ENCODE measurements at places on chromosomes 4 and X. TPM values are rescaled to one million over a fixed set of nuclear protein-coding genes. Genes with fewer than 3 reads are reported as not detected.

DNA sequence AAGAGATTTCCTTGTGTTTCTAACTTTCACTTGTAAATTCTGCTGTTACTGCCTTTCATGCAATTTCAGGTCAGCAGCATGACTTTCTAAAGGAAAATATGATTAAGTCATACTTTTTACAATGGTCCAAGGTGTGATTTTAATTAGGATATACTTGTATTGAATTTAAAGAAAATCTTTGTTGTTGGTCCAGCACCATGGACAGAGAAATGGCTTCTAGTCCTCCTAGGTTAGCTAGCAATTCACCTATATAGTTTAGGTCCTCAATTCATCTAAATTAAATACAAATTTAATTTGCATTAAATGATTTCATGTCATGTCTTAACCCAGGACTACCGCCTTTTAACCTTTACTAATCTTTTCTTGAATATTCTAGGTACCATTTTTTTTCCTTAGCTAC, 304.9 kb upstream of the RPS6KA3 start:
- no peaks in the 10 kb centered on the region for H3K27me3 ChIP-seq
- no peaks in the 10 kb centered on the region for H3K36me3 ChIP-seq
- H3K27ac ChIP-seq, result no peak overlapping the region
- H3K4me3 ChIP-seq, result no peak overlapping the region

- DNase-seq, result peak; percentile 11
- H3K27me3 ChIP-seq, result no peaks in the 10 kb centered on the region
- H3K27ac ChIP-seq, result no peak overlapping the region
- no peaks in the 10 kb centered on the region for H3K36me3 ChIP-seq
- H3K4me3 ChIP-seq, result no peak overlapping the region
Measured at GRCh38 chrX:134026565-134027311, 41.3 kb upstream of the GPC3 start.

DNA sequence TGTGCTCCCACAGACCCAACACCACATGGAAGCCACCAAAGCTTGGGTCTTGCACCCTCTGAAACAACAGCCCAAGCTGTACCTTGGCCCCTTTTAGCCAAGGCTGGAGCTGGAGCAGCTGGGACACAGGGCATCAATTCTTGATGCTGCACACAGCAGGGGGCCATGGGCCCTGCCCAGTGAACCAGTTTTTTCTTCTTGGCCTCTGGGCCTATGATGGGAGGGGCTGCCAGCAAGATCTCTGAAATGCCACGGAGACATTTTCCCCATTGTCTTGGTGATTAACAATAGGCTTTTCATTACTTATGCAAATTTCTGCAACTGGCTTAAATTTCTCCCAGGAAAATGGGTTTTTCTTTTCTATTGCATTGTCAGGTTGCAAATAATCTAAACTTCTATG, 49.0 kb downstream of the SPANXA2 start:
- H3K4me3 ChIP-seq, result no peak overlapping the region
- DNase-seq, result no peak
- H3K27me3 ChIP-seq, result no peaks in the 10 kb centered on the region
- no peak overlapping the region for H3K27ac ChIP-seq
- H3K4me1 ChIP-seq, result no peaks in the 10 kb centered on the region

- no peak overlapping the region for H3K27ac ChIP-seq
- H3K36me3 ChIP-seq, result no peaks in the 10 kb centered on the region
- H3K4me1 ChIP-seq, result no peaks in the 10 kb centered on the region
- DNase-seq, result no peak
Measured at GRCh38 chrX:120725874-120726273, 96.0 kb upstream of the C1GALT1C1 start.

- H3K36me3 ChIP-seq, result no peaks in the 10 kb centered on the region
- H3K4me1 ChIP-seq, result no peaks in the 10 kb centered on the region
- no peaks in the 10 kb centered on the region for H3K27me3 ChIP-seq
- no peak overlapping the region for H3K27ac ChIP-seq
- H3K4me3 ChIP-seq, result no peak overlapping the region
Measured at GRCh38 chr4:189092581-189092980, 848.1 kb upstream of the FRG1 start.

DNA sequence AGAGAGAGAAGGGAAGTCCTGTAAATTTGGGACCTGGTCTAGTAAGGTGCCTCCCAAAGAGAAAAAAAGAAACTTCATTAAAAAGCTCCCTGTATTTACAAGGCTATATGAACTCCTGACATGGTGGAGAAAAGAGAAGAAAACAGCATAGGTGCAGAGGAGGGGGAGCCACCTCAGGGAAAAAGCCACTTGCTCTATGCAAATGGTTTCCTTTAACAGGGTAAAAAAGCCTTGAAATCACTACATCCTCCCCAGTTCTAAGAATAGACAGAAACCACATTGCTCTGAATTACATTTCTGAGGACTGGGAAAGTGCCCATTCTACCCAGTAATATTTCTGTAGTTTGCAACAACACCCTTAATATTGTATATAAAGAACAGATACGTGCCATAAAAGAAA, 165.5 kb downstream of the KLF8 start:
- no peaks in the 10 kb centered on the region for H3K36me3 ChIP-seq
- no peaks in the 10 kb centered on the region for H3K4me1 ChIP-seq
- no peak overlapping the region for H3K27ac ChIP-seq
- DNase-seq, result no peak

DNA sequence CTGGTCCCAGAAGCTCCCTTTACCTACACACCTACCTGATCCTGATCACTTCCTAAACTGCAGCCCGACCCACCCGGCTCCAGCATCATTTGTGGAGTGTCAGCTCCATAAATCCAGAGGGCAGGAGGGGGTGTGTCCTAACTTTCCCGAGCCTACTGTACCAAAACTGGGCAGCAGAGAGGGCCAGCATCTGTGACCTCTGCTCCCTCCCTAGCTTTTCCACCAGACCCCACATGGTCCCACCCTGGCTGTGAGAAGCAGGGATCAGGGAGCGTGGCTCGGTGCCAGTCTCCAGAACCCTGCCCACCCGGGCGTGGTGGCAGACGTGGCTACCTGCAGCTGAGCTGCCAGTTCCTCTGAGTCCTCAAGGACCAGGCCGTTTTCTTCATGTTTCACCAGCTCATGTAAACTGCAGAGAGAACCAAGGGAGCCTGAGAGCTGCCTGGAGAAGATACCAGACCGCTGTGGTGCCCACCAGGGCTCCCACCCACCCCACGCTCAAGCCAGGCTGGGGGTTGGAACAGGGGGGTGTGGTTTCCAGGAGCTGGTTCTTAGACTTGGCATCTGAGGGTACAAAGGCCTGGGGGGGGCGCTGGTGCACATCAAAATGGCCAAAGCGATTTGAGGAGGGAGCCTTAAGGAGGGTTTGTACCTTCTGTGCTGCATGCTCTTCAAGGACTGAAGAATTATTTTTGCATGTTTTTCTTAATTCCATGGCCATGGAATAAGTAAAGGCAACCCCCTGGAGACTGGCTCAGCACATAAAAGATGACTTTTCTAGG, 76.7 kb upstream of the DRD5 start:
- H3K27me3 ChIP-seq, result no peaks in the 10 kb centered on the region
- no peaks in the 10 kb centered on the region for H3K4me1 ChIP-seq

DNA sequence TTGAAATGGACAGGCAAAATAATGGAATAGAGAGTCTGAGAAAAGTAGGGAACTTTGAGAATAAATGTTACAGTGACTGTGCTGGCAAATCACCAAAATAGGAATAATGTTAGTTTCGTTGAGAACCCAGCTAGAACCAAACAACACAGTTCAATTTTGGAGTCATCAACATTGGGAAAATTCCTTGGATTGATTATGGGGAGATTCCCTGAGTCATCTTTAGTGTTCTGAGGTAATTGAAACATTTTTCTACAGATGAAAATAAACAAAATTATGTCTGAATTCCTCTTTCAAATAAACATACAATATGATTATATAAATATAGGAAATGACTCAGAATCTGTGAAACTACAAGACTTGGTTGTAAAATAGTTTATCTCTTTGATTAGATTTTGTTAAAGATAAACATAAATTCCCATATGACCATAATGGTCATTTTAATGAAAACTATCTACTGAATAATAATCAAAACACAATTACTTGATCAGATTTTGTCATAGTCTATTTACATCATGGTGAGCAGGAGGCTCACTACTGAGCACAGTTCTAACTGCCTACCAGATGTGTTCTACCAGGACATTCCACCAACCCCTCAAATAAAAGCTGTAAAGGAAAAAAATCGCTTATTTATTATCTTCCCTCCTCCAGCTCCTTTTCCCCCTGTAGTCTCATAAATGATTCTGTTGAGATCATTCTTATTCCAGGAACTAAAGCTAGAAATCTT, 51.4 kb upstream of the GABRA2 start:
- no peaks in the 10 kb centered on the region for H3K27me3 ChIP-seq
- H3K36me3 ChIP-seq, result no peaks in the 10 kb centered on the region
- no peak for DNase-seq
- H3K27ac ChIP-seq, result no peak overlapping the region
- H3K4me3 ChIP-seq, result no peak overlapping the region
- H3K4me1 ChIP-seq, result no peaks in the 10 kb centered on the region

DNA sequence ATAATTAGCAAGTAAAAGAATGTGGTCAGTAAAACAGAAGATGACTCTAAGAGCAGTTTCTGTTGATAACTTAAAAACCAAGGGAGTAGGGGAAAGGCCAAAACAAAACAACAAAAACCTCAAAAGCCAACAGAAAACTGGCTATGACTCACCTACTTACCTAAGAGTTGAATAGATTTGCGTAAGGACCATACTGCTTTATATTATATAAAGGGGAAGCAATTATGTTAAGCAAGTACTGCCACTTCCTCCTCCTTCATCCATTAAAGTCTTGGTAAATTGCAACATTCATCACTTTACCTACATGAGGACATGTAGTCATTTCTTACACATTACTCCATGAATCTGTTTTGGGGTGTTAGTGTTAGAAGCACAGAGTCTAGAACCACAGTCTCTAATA, 85.9 kb upstream of the FAM47A start:
- DNase-seq, result no peak
- no peaks in the 10 kb centered on the region for H3K27me3 ChIP-seq
- no peak overlapping the region for H3K27ac ChIP-seq
- no peaks in the 10 kb centered on the region for H3K4me1 ChIP-seq

DNA sequence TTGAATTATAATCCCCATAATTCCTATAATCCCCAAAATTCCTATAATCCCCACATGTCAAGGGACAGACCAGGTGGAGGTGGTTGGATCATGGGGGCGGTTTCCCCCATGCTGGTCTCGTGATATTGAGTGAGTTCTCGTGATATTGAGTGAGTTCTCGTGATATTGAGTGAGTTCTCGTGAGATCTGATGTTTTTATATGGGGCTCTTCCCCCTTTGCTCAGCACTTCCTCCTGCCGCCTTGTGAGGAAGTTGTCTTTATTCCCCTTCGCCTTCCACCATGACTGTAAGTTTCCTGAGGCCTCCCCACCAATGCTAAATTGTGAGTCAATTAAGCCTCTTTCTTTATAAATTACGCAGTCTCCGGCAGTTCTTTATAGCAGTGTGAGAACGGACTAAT, 36.6 kb upstream of the GPR78 start:
- H3K4me1 ChIP-seq, result no peaks in the 10 kb centered on the region
- no peak overlapping the region for H3K27ac ChIP-seq
- H3K36me3 ChIP-seq, result no peaks in the 10 kb centered on the region
- no peaks in the 10 kb centered on the region for H3K27me3 ChIP-seq

GRCh38 chr4:130424211-130424610, 1328.3 kb downstream of the C4orf33 start:
- no peaks in the 10 kb centered on the region for H3K27me3 ChIP-seq
- no peaks in the 10 kb centered on the region for H3K36me3 ChIP-seq
- no peak for DNase-seq
- H3K27ac ChIP-seq, result no peak overlapping the region
- H3K4me3 ChIP-seq, result no peak overlapping the region

- no peaks in the 10 kb centered on the region for H3K4me1 ChIP-seq
- no peaks in the 10 kb centered on the region for H3K27me3 ChIP-seq
- H3K27ac ChIP-seq, result no peak overlapping the region
- DNase-seq, result no peak
Measured at GRCh38 chr4:14743601-14744000, 258.7 kb upstream of the CPEB2 start.

DNA sequence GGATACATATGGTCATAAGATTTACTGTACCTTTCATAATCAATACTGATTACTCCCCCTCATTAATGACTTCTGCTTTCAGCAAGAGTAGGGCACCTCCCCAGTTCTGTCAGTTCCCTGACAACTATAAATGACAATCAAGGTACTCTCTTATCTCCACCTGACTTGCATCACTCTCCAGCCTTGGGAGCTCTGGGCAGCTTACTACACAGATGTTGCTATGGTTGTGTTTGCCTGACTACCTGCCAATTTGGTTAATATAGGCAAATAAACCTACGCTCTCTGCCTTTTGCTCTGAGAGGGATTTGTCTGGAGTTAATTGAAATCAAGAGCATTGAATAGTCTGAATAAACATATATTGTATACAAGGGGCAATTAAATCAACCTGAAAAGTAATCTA, 22.8 kb upstream of the MAP7D3 start:
- peaks cover 19% of the 10 kb centered on the region for H3K4me1 ChIP-seq
- no peak overlapping the region for H3K27ac ChIP-seq
- H3K36me3 ChIP-seq, result no peaks in the 10 kb centered on the region
- H3K4me3 ChIP-seq, result no peak overlapping the region
- no peak for DNase-seq
- H3K27me3 ChIP-seq, result no peaks in the 10 kb centered on the region

DNA sequence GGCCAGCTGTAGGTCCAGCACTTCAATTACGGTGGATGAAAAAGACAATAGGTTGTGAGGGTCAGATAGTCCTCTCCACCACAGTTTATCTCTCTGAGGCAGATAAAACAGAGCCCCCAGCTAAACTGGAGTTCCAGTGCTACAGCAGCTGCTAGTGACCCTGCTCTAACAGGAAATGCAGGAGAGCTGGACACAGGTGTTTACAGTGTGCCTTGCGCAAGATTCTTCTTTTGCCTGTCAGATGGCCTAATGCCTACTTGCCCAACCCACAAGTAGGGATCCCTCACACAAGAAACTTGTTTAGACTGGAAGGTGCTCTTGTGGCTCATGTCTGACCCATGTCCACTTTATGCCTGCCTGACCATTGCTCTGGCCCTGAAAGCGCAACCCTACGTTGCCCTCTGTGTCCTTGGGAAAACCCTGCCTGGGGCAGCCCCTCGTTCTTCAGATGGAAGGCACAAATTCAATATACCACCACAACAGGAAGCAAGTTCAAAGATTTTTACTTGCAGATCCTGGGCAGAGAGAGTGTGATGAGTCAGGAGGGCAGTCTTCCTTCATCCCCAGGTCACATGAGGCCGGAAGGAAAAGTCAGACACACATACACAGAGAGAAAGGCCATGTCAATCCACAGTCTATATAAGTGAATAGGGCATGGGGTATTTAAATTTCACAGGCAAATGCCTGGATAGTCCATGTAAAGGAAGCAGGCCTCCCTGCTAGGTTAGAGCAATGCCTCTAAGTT, 105.1 kb upstream of the ADGRL3 start:
- H3K27ac ChIP-seq, result no peak overlapping the region
- no peak overlapping the region for H3K4me3 ChIP-seq
- H3K4me1 ChIP-seq, result no peaks in the 10 kb centered on the region
- no peaks in the 10 kb centered on the region for H3K36me3 ChIP-seq

SGCB gene
- 54.0 TPM for total RNA-seq

GPM6B gene
- total RNA-seq, result not detected

DDX53 gene
- total RNA-seq, result not detected

NWD2 gene
- not detected for total RNA-seq

RIPPLY1 gene
- total RNA-seq, result not detected

CYP2U1 gene
- 5.8 TPM for total RNA-seq
